ENCODE measurements at places on chromosomes 11 and 22. TPM values are rescaled to one million over a fixed set of nuclear protein-coding genes. Genes with fewer than 3 reads are reported as not detected.

The LMNTD2 gene
- 1.0 TPM for total RNA-seq

The MRGPRE gene
- not detected for total RNA-seq

The CDKN1C gene
- 198 TPM for total RNA-seq

The DRD4 gene
- 0.83 TPM for total RNA-seq

The MUC5B gene
- total RNA-seq, result 2.0 TPM

The OR9Q1 gene
- not detected for total RNA-seq

The APOL6 gene
- 16.2 TPM for total RNA-seq

The SMARCB1 gene
- total RNA-seq, result 96.0 TPM

The RPS25 gene
- 2,994 TPM for total RNA-seq

The POU2AF3 gene
- 2.1 TPM for total RNA-seq

The TSPAN18 gene
- total RNA-seq, result 6.3 TPM

The SLC25A45 gene
- total RNA-seq, result 3.2 TPM

GRCh38 chr11:122727101-122727929 is 71.8 kb downstream of the UBASH3B start:
- no peak for DNase-seq

DNA sequence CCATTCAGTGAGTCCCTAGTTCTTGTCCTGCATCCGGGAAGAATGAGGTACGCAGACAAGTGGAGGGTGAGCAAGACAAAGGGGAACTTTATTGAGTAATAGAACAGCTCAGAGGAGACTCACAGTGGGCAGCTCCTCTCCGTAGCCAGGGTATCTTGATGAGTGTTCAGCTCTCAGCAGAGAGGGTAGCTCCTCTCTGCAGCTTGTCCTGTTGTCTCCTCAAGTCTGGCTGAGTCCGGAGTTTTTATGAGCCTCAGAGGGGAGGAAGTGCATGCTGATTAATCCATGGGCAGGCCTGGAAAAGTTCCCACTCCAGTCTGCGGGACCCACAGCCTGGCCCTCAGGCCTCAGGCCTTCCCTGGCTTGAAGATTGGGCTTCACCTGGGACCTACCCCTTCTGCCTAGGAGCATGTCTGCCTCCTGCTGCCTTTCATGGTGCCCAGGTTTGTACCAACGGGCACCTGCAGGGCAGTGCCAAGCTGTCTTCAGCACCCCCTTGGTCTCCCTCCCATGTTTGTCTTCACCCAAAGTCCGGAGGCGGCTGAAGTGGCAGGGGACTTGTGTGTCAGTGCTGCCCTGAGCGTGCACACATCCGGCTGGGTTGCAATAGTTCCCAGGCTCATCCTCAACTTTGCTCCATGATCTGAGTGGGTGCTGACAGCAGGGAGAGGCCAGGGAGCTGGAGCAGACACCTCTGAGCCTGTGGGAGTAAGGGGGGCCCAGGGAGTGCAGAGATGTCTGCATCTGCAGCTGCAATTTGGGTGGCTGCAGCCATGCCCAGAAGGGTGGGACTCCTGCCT is 134.2 kb downstream of the LDLRAD3 start:
- DNase-seq, result no peak

DNA sequence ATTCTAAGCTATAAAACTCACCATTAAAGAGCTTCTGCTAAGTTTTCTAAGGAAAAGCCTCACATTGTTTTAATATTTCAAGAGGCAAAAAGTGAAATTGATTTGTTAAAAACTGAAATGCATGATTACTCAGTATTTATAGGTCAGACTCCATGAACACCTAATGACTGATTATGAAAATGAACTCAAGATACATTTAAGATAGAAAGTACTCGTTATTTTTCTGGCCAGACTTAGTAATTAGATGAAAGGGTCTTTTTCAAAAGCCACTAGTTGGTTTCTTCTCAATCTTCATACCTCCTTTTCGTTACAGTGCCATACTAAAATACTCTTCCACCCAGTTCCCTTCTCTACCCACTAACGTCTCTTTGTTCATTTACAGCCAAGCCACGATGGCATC is 56.3 kb downstream of the VSIG10L2 start:
- no peak for DNase-seq

- no peak for DNase-seq
These were observed 7.9 kb upstream of the TRIM68 start for GRCh38 chr11:4615856-4616444.

DNA sequence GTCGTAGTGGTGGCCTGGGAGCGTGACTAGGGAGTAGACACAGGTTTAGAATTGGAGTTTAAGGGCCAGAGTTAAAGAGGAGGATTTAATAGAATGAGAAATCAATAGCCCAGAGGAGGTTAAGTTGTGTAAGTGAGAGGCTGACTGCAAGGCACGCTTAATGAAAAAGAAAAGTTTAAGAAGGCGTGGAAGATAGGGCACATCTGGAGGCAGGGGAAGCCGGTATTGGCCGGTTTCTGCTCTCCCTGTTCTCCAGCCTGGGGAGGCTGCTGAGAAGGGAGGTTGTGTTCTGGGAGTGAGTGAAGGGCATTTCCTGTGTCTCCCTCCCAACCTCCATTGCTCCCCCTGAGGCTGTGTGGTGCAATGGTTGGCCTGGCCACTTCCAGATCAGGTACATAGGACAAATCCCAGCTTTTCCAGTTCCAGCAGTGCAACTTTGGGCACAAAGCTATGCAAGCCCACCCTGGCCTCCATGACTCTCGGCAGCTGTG is 6.3 kb downstream of the GRIK4 start:
- peak; percentile 60 for DNase-seq

- peak; percentile 62 for DNase-seq
These were observed 22.7 kb upstream of the GRAMD1B start for GRCh38 chr11:123407130-123407995.

GRCh38 chr11:27218421-27219038 is 144.5 kb downstream of the CCDC34 start:
- DNase-seq, result no peak

- no peak for DNase-seq
These were observed 202.0 kb downstream of the PGR start for GRCh38 chr11:100927579-100927978.

DNA sequence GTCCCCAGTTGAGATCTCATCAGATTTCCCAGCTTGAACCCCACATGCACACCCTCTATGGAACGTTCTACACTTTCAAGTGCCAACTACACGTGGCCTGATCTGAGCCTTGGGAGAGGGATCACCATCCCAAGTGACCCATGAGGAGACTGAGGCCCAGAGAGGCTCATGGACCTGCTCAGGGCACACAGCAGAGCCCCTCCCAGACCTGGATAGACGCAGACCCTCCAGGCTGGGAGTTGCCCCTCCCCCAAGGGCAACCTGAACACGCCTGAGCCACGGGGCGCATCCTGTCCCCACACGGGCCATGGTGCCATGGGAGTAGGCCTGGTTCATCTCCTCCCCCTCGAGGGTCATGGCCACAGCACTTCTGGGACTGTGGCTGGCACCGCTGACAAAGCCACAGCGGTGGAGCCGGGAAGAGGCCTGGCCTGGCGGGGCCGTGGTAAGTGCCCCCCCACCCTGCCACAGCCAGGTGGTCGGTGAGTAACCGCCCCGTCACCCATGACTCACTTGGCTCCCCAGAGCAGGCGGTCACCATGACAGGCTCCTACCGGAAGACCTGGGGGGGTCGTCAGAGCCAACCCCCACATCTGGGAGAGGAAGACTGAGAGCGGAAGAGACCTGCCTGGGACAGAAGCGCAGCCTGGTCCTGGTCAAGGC is 8.1 kb downstream of the WNT7B start:
- no peak for DNase-seq

- DNase-seq, result no peak
These were observed 77.0 kb upstream of the NCAM1 start for GRCh38 chr11:112884012-112884767.

DNA sequence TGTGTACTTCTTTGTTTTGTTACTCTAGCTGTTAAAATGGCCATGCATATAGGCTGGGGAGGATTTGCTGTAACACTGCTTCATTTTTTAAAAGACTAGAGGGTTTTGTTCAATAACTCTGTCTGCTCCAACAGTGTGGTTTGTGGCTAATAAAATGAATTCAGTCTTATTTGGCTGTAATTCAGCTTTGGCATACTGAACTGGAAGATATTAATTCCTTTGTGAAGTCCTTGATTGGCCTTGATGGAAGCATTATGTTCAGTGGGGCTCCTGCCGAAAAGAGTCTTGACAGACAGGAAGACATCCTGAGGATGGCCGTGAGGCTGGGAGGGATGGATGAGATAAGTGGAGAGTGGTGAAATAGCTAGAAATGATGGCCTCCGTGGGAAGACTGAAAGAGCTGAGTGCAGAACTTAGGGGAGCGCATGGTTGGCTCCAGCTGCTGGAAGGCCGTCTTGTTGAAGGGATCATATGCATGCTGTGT is 44.8 kb upstream of the MYO18B start:
- DNase-seq, result no peak

DNA sequence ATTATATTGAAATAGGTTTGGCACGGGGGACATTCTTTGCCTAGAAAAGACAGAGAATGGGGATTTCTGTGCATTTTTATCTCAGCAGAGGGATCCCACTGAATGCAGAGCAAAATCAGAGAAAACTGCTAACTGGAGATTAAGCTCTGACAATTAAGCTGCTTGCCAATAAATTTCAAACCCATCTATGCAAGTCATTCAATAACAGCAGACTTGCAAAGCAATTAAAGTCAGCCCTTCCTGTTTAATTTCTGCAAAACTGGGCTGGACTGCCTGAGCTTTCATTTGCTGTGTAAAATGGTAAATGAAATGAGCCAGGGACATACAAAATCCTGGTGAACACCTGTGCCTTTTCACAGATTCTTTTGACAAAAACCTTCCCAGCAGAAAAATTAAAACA is 1273.9 kb upstream of the CNTN5 start:
- DNase-seq, result no peak

GRCh38 chr11:114034956-114035355 is 24.6 kb upstream of the ZBTB16 start:
- no peak for DNase-seq

DNA sequence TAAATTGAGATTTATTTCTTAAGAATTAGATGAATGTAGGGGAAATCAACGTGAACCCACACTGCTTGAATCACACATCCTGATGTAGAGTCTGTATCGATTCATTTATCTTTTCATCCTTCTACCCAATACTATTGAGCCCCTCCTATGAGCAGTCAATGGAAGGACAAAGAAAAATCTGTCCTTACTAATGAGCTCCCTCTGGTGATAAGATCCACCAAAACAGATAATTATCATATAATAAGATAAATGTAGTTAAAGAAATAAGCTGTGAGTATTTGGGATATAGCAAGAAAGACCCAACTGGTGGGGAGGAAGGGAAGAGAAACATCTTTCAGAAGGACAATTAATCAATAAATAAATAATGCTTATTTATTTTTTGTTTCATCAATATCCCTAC is 385.1 kb upstream of the CCDC90B start:
- DNase-seq, result no peak

DNA sequence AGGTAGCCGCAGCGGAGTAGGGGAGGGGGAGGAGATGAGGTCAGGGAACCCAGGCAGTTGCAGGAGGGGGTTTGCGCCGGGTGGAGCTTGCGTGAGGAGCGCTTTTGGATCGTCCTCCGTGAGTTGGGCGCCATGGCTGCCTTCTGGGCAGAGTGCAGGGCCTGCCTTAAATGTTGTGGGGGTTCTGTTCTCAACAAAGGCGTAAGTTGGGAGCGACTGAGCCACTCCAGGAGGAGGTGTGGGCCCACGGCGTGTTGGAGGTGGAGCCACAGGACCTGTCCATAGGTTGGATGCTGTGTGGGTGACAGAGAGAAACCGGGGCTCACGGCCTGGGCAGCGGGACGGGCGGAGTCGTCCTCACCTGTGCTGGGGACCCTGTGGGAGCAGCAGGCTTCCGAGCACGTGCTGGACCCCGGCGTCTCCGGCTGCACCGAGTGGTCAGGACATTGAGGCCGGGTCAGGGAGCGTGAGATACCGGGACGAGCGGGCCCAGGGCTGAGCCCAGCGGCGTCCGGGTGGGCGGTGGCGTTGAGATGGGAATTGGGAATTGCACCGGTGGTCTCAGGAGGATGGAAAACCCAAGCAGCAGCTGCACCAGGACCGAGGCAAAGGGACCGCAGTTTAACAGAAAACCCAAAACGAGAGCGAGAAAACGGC is 977 bp upstream of the PGGHG start:
- DNase-seq, result no peak

DNA sequence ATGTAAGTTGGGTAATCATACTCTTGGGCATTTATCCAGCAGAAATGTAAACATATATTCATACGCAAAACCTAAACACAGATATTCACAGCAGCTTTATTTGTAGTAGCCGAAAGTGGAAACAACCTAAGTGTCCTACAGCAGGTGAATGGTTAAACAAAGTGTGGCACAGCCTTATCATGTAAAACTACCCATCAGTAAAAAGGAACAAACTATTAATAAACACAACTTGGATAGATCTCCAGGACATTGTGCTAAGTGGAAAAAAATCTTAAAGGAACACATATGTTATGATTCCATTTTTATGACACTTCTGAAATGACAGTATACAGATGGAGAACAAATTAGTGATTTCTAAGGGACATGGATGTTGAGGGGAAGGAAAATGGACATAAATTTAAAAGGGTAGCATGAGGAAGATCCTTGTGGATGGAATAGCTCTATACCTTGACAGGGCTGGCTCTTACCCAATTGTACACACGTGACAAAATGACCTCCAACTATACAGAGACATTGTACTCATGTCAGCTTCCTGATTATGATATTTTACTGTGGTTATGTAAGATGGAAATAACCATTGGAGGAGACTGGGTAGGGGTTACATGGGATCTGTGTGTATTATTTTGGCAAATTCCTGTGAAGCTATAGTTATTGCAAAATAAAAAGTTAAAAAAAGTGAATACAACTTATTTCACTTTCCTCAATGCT is 15.4 kb downstream of the ANO5 start:
- no peak for DNase-seq

DNA sequence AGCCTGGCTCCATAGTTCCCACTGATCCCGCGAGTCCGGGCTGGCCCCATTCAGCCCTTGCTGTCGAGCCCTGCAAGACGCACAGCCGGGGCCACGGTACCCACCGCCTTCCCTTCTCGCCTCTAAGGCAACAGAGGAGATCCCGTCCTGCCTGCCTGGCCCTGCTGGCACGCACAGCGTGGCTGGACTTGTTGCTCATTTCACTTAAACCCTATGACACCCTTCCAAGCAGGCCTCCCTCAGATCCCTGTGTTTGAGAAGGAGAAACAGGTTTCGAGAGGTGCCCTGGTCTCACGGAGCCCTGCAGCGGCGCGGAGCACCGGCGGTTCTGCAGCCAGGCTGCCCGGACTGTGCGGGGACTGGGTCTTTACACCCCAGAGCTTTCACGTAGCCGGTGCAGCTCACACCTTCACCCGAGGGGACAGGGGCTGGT is 1048.4 kb downstream of the BRD1 start:
- DNase-seq, result no peak
